ENCODE measurements at places on chromosomes 4 and X. TPM values are rescaled to one million over a fixed set of nuclear protein-coding genes. Genes with fewer than 3 reads are reported as not detected.

- H3K4me3 ChIP-seq, result no peak overlapping the region
- DNase-seq, result no peak
- no peaks in the 10 kb centered on the region for H3K36me3 ChIP-seq
These were observed 54.3 kb upstream of the CAMK2D start for GRCh38 chr4:113815826-113816225.

The PPP4R3C gene
- total RNA-seq, result not detected

The AR gene
- 12.4 TPM for total RNA-seq

The PLAC1 gene
- total RNA-seq, result not detected

DNA sequence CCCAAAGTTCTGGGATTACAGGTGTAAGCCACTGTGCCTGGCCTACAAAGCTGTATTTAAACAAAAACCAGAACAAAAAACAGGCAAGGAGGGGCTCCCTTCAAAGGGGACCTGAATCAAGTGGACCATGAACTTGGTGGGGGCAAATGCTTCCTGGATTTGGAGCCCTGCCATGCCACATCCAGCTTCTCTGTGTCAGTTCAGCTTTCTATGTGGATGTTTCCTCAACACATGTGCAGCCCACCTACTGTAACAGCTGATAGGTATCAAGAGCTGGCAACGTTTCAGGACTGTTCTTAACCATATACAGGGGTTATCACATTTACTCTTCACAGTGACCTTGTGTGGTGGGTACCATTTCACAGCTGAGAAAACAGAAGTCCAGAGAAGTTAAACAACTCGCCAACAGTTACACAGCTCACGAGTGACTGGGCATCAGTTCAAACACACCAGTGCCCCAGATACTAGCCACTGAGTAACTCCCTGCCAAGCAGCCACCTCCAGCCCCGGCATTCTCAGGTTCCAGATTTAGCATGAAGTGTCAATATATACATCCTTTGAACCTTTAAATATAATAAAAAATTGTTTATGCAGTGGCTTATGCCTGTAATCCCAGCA, 7.5 kb downstream of the GPR143 start:
- no peaks in the 10 kb centered on the region for H3K36me3 ChIP-seq
- no peak for DNase-seq
- no peak overlapping the region for H3K27ac ChIP-seq
- H3K4me1 ChIP-seq, result no peaks in the 10 kb centered on the region
- no peak overlapping the region for H3K4me3 ChIP-seq

DNA sequence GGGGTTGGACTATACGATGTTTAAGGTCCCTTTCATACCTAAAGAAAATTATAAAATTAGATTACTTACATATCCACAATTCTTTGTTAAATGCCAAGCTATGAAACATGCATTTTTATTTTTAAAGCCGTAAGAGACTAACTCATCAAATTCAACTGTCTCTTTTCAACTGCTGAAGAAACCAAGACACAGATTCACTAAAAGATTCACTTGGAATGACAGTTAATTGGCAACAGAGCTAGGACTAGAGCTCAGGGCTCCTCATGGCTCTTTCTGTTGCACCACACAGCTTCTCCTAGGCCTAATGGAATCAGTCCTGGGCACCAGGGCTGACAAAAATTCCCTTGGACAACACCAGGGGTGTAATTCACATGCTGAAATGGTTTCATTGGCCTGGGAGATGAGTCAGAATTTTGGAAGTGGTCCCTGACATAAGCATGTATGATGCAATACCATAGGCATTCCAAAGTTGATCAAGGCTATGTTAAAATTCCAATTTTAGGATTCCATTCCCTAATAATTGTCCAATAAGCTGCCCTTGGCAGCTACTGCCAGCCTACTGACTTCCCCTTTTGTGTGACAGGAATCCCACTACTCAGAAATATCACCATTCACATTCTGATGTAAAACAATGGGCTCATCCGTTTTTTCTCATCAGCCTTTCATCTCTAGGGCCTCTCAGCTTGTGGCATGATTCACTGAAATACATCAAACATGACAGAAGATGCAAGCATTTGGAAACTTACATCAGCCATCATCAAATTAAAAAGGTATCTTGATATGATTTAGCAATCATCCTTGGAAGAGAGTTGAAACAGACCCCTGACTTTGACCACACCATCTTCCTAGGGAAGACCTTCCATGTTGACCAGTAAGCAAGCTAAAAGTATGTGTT, 54.2 kb downstream of the PLAC1 start:
- H3K4me1 ChIP-seq, result peaks cover 50% of the 10 kb centered on the region
- H3K27me3 ChIP-seq, result no peaks in the 10 kb centered on the region
- peak overlapping the region; percentile 78 for H3K27ac ChIP-seq
- H3K4me3 ChIP-seq, result no peak overlapping the region

DNA sequence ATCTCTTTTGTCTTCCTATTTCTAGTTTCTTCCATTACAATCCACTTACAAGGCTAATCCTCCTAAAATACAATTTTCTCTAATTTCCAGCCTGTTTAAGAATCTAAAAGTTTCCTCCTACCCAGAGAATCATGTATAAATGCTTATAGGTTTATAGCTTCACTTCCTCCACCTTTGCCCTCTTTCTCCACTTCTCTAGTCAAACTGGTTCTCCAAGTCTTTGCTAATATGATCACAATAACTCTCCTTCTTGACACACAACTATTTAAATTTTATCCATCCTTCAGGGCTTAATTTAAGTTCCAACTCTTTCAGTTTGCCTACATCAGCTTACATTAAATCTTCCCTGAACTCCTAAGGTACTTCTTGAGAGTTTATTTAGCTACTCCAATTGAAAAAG, 69.2 kb downstream of the RPS6KA6 start:
- no peaks in the 10 kb centered on the region for H3K27me3 ChIP-seq
- DNase-seq, result no peak
- H3K36me3 ChIP-seq, result peaks cover 13% of the 10 kb centered on the region
- H3K27ac ChIP-seq, result no peak overlapping the region

- H3K4me3 ChIP-seq, result no peak overlapping the region
- H3K4me1 ChIP-seq, result no peaks in the 10 kb centered on the region
- H3K27ac ChIP-seq, result no peak overlapping the region
- H3K27me3 ChIP-seq, result no peaks in the 10 kb centered on the region
- DNase-seq, result no peak
These were observed 191.0 kb downstream of the AFF2 start for GRCh38 chrX:148691456-148691855.

The FAM236A gene
- not detected for total RNA-seq

DNA sequence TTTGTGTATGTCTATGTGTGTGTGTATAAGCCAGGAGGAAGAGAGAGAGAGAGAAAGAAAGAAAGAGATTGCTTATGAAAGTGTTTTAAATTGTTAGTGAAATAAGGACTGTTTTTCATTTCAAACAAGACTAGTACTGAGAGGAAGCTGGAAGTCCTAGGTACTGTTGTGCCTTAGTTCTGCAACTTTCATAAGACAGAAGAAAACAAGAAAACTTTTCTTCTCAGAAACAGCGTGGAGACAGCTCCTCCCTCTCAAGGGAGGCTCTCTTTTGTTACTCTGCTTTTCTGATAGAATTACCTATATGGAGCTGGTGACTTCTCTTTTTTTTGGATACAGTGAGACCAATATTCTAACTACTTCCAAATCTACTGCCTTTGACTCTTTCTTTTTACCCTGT, 62.5 kb downstream of the BANK1 start:
- H3K36me3 ChIP-seq, result no peaks in the 10 kb centered on the region
- H3K27me3 ChIP-seq, result no peaks in the 10 kb centered on the region
- H3K27ac ChIP-seq, result no peak overlapping the region
- H3K4me3 ChIP-seq, result no peak overlapping the region

DNA sequence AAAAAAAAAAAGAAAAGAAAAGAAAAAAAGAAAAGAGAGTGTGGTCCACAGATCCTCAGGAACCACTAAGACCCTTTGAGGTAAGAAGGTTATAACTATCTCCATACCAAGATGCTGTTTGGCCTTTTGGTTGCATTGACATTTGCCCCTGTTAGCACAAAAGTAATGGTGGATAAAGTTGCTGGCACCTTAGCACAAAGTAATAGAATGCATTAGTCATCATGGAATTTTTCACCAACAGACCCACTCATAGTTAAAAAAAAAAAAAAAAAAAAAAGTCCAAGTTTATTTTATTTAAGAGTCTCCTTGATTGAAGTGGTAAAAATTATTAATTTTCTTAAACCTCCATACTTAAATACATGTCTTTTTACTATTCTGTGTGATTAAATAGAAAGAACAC, 78.4 kb upstream of the RBPJ start:
- H3K4me3 ChIP-seq, result no peak overlapping the region
- no peak for DNase-seq
- no peak overlapping the region for H3K27ac ChIP-seq
- peaks cover 35% of the 10 kb centered on the region for H3K4me1 ChIP-seq
- H3K27me3 ChIP-seq, result peaks cover 1% of the 10 kb centered on the region

DNA sequence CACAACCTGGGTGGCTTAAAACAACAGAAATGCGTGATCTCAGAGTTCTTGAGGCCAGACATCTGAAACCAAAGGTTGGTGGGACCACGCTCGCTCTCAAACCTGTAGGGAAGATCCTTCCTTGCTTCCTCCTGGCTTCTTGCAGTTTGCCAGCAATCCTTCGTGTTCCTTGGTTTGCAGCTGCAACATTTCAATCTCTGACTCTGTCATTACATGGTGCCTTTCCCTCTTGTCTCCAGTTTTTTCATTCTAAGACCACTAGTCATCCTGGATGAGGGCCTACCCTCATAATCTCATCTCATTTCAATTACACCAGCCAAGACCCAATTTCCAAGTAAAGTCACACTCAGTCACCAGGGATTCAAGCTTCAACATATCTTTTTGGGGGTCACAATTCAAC, 388.0 kb downstream of the GPM6A start:
- H3K36me3 ChIP-seq, result peaks cover 4% of the 10 kb centered on the region
- peaks cover 2% of the 10 kb centered on the region for H3K27me3 ChIP-seq
- no peak for DNase-seq
- peaks cover 54% of the 10 kb centered on the region for H3K4me1 ChIP-seq
- no peak overlapping the region for H3K4me3 ChIP-seq

The ALPK1 gene
- total RNA-seq, result 7.4 TPM

GRCh38 chr4:161988946-161989345, 174.9 kb downstream of the FSTL5 start:
- H3K27me3 ChIP-seq, result no peaks in the 10 kb centered on the region
- H3K4me1 ChIP-seq, result no peaks in the 10 kb centered on the region
- H3K36me3 ChIP-seq, result no peaks in the 10 kb centered on the region
- no peak overlapping the region for H3K4me3 ChIP-seq
- DNase-seq, result no peak

The GPM6B gene
- not detected for total RNA-seq

GRCh38 chr4:4693755-4694295, 152.0 kb upstream of the STX18 start:
- no peak for DNase-seq
- no peak overlapping the region for H3K27ac ChIP-seq
- H3K27me3 ChIP-seq, result peaks cover 18% of the 10 kb centered on the region

The SOX3 gene
- not detected for total RNA-seq

DNA sequence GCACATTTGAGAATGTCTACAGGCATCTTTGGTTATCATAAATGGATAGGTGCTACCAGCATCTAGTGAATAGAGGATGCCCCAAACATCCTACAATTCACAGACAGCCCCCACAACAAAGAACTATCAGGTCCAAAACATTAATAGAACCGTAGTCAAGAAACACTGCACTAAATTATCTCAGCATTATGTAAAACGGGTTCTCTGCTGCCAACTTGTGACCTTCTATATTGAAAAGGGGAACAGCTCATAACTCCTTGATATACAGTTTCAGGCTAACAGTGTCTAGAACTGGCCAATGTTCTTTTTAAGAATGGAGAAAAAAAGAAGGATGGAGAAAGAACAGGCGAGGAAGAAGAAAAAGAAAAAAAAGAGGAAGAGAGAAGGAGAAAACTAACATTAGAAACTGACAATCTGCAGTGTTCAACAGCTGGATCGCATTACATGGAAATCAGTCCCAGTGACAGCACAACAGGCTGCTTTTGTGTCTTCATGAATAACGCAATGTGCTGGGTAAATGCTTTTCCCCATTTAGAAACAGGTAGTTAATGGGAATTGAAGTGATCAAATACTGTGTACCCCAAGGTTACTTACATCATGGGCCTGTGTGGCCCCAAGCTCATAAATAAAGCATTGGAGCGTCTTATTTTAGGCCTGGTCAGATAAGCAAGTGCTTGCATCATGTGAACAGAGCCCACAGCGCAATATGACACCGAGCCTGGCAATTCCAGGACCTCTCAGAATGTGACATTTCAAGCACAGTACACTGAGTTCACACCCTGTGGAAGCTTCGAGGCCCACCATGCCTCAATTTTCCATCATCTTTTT, 339.5 kb downstream of the DHX15 start:
- H3K4me3 ChIP-seq, result no peak overlapping the region
- H3K4me1 ChIP-seq, result no peaks in the 10 kb centered on the region
- peaks cover 5% of the 10 kb centered on the region for H3K36me3 ChIP-seq
- H3K27me3 ChIP-seq, result no peaks in the 10 kb centered on the region
- no peak overlapping the region for H3K27ac ChIP-seq

The SULT1B1 gene
- not detected for total RNA-seq

The SH3RF1 gene
- total RNA-seq, result 54.5 TPM

DNA sequence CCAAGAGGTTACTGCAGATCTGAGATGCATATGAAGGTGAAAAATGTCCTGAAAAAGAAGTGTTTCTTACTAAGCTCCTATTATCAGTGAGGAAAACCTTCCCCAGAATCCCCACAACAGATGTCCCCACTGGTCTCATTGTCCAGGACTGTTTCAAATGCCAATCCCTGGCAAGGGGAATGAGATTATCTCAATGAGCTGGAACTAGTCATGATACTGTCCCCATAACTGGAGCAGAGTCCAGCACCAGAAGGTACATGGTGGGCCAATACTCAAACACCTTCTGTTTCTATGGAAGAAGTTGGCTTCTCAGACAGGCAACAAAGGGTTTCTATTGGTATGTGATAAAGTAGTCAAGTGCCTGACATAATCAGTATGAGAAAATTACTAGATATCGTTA, 221.1 kb upstream of the TLL1 start:
- H3K4me3 ChIP-seq, result no peak overlapping the region
- DNase-seq, result no peak
- H3K4me1 ChIP-seq, result no peaks in the 10 kb centered on the region
- no peak overlapping the region for H3K27ac ChIP-seq
- no peaks in the 10 kb centered on the region for H3K36me3 ChIP-seq

- H3K27me3 ChIP-seq, result no peaks in the 10 kb centered on the region
- no peak for DNase-seq
- no peak overlapping the region for H3K4me3 ChIP-seq
- H3K27ac ChIP-seq, result no peak overlapping the region
- H3K36me3 ChIP-seq, result no peaks in the 10 kb centered on the region
These were observed 85.6 kb upstream of the NMU start for GRCh38 chr4:55721651-55722050.

- no peak for DNase-seq
- H3K27ac ChIP-seq, result peak overlapping the region; percentile 79
- H3K4me1 ChIP-seq, result peaks cover 85% of the 10 kb centered on the region
- no peaks in the 10 kb centered on the region for H3K27me3 ChIP-seq
- H3K36me3 ChIP-seq, result peaks cover 20% of the 10 kb centered on the region
- peak overlapping the region; percentile 62 for H3K4me3 ChIP-seq
These were observed 490.6 kb downstream of the INPP4B start for GRCh38 chr4:142355421-142355930.

GRCh38 chrX:120000490-120001246, 57.1 kb upstream of the NKAP start:
- H3K36me3 ChIP-seq, result no peaks in the 10 kb centered on the region
- no peak overlapping the region for H3K4me3 ChIP-seq
- H3K4me1 ChIP-seq, result no peaks in the 10 kb centered on the region
- DNase-seq, result no peak

GRCh38 chr4:70225824-70226223, at the start of gene FDCSP:
FDCSP (plus strand) TSS chr4:70226124; CDS start chr4:70231195, 5,071 bp downstream.
- DNase-seq, result no peak
- H3K27me3 ChIP-seq, result no peaks in the 10 kb centered on the region
- no peaks in the 10 kb centered on the region for H3K4me1 ChIP-seq
- H3K27ac ChIP-seq, result no peak within 1 kb of the TSS

GRCh38 chr4:140085062-140085622, 68.8 kb downstream of the MAML3 start:
- peak overlapping the region; percentile 41 for H3K27ac ChIP-seq
- no peaks in the 10 kb centered on the region for H3K27me3 ChIP-seq
- peaks cover 70% of the 10 kb centered on the region for H3K4me1 ChIP-seq
- H3K4me3 ChIP-seq, result no peak overlapping the region
- no peaks in the 10 kb centered on the region for H3K36me3 ChIP-seq

The SSX2B gene
- total RNA-seq, result not detected
